ENCODE measurements at places on chromosomes 16 and 17.

DNA sequence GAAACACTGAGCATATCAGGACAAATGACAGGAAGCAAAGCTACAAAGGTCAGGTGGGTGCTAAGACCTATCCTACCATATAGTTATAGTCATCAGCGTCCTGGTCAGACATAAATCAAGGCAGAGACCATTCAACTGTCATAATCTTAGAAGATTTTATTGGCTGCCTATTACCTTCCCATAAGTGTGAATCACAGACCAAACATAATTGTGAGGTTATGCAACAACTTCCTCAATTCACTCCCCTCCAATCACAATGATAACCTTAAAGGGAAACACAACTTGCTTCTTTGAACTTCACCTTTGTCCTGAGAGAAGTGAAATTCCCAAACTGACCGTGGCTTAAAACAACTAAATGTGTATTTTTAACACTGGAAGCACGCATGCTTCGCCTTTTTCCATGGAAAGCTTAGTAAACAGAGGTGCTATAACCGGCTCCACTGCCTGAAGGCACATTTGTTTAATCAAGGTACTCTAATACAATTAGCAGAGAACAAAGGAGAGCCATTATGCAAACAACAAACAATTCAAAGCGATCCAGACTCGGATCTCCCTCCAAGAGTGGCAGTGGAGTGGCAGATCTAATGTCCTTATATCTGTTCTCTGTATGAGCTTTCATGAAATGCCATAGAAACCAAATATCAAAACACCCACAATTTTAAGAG, 84.9 kb downstream of the TMEM114 start:
- no peak for DNase-seq

DNA sequence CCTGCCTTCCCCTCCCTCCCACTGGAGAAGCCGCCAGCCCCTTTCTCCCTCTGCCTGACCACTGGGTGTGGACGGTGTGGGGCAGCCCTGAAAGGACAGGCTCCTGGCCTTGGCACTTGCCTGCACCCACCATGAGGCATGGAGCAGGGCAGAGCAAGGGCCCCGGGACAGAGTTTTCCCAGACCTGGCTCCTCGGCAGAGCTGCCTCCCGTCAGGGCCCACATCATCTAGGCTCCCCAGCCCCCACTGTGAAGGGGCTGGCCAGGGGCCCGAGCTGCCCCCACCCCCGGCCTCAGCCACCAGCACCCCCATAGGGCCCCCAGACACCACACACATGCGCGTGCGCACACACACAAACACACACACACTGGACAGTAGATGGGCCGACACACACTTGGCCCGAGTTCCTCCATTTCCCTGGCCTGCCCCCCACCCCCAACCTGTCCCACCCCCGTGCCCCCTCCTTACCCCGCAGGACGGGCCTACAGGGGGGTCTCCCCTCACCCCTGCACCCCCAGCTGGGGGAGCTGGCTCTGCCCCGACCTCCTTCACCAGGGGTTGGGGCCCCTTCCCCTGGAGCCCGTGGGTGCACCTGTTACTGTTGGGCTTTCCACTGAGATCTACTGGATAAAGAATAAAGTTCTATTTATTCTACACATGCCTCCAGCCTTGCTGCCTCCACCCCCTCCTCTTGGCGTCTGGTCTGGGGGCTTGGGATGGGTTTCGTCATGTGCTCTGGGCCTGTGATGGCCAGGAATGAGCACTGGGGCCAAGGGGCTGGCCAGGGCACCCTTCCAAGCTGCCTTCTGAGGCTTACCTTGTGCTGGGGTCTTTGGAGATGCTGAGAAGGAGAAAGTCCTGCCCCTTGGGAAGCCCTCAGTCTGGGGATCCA, 7.3 kb downstream of the GJD3 start:
- no peak for DNase-seq

- no peak for DNase-seq
Observed at GRCh38 chr16:85140455-85141012, 28.3 kb upstream of the CIBAR2 start.

- no peak for DNase-seq
Observed at GRCh38 chr17:77455111-77455890, 314.5 kb downstream of the SEC14L1 start.

DNA sequence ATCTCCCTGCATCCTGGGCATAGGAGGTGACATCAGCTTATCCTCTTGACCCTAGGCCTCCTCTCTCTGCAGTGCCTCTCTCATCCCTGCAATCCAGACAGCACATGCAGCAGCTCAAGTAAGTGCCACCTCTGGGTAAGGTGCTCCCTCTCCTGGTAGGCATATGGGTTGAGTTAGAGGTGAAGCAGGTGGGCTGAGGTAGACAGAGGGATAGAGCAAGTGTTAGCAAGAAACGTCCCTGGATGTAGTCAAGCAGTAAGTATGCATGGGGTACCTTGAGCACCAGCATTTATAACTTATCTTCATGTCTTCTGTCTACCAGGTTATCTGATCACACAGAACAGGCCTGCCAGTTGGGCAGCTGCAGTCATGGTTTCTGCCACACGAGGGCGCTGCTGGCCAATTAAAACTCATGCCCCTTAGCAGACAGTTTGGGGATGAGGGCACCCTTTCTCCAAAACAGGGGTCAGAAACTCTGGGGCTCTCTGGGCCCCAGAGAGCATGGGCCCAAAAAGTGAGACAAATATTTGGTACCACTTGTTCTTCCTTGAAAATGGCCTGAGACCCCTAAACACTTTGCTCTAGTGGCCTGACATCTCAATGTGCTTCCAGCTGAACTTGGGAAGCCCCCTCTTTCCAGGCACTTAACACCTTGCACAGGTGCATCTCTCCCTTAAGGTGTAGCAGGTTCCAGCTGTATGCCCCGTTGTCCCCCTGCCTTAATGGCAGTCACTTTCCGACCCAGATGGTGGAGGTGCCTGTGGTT, 59.8 kb downstream of the NEUROD2 start:
- peak; percentile 21 for DNase-seq

GRCh38 chr16:28279006-28279405, 13.3 kb upstream of the SBK1 start:
- no peak for DNase-seq

DNA sequence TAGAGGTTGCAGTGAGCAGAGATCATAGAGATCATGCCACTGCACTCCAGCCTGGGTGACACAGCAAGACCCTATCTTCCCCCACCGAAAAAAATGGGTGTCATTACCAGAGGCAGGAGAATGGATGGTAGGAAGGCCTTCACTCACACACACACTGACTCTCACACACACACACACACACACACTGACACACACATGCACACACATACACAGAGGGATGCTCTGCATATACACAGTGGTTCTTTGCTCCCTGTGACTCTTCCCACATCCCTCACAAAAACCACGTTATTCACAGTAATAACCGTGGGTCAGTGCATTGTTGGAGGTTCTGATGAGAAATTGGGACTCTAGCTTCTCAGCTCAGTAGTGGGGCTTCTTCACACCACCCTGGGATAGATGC, 300.2 kb upstream of the N4BP1 start:
- no peak for DNase-seq

- no peak for DNase-seq
Observed at GRCh38 chr17:42358434-42358833, 29.8 kb downstream of the STAT3 start.

DNA sequence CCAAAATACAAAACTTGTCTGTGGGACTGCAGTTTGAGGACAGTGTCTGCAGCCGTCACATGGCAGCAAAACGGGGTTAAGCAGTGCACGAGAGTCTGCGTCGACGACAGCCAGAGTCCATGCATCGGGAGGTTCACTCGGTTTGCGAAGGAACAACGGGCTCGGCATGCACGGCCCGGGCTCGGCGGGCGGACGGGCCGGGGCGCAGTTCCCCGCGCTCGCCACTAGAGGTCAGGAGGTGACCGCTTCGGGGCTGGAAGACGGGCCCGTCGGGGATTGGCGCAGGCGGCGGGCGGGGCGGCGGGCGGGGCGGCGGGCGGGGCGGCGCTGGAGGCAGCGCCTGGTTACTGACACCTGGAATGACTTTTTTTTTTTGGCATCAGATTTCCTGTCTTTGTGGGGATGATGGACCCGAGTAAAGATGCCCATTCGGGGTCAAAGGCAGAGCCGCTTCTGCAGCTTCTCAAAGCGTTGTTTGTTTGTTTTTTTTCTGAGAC, 6.5 kb downstream of the SCGB1C2 start:
- DNase-seq = no peak

DNA sequence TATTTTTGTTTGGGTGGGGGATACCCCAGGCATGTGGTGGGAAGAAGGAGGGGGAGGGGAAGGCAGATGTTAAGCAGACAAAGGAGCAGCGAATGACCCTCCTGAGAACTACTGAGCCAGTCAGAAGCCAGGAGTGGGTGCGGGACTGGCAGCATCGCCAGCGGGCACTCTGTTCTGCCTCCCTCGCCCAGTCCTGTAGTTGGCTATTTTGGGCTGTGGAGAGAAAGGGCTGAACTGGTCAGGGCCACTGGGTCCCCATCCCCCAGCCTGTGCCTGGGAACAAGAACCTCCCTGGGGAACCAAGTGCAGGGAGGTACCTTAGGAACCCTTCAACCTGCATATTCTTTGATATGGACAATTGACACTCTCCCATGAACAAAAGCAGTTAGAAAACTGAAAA, 6.4 kb downstream of the LRRC3C start:
- DNase-seq = no peak

GRCh38 chr16:22093331-22093730, 990 bp downstream of the VWA3A start:
- DNase-seq = no peak

GRCh38 chr17:8122924-8123694, 797 bp downstream of the HES7 start:
- no peak for DNase-seq

- DNase-seq = no peak
Observed at GRCh38 chr17:9517396-9517795, 58.2 kb downstream of the STX8 start.

- DNase-seq = no peak
Observed at GRCh38 chr17:50517011-50517410, 8.8 kb downstream of the MYCBPAP start.

- DNase-seq = no peak
Observed at GRCh38 chr17:6075050-6075449, 4.9 kb downstream of the WSCD1 start.

All from GM12864 (cell line).